Activated naive CD4-positive, alpha-beta T cell treated with anti-CD3 and anti-CD28 coated beads, Interleukin-2, amount 50 U/mL, for 16 hours (primary cell): ENCODE measurements at places on chromosomes 6 and 20.

GRCh38 chr6:33428966-33429749, 9.3 kb downstream of the SYNGAP1 start:
- DNase-seq: no peak

GRCh38 chr6:2497922-2498623, 252.6 kb downstream of the MYLK4 start:
- no peak for DNase-seq

DNA sequence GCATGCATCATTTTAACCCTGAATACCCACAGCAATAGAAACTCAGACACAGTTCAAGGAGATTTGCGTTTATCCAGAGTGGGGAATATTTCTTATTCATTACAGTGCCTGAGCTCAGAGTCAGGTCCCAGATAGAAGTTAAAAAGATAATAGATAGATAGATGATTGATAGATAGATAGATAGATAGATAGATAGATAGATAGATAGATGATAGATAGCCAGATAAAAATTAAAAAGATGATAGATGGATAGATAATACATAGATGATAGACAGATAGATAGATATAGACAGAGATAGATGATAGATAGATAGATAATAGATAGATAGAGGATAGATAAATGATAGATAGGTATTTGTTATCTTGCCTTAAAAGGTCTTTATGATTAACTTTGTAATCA, 184.7 kb downstream of the MYLK4 start:
- no peak for DNase-seq

DNA sequence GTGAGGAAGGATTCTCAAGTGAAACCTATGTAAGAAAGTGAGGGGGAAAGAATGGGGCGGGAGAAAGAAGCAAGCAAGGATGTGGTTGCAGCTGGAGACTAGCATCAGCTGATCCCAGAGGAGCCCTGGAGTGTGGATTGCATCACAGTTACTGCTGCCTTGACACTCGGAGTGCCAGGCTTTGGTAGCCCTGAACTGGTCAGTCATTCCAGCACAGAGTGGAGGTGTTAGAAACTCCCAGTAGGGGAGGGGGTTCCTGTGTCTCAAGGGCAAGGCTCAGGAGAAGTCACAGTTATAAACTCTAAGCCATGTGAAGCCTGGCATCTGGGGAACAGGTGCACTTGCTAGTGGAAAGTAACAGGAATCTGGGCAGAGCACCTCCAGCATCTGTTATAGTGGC, 23.5 kb downstream of the SNAP25 start:
- DNase-seq: no peak

DNA sequence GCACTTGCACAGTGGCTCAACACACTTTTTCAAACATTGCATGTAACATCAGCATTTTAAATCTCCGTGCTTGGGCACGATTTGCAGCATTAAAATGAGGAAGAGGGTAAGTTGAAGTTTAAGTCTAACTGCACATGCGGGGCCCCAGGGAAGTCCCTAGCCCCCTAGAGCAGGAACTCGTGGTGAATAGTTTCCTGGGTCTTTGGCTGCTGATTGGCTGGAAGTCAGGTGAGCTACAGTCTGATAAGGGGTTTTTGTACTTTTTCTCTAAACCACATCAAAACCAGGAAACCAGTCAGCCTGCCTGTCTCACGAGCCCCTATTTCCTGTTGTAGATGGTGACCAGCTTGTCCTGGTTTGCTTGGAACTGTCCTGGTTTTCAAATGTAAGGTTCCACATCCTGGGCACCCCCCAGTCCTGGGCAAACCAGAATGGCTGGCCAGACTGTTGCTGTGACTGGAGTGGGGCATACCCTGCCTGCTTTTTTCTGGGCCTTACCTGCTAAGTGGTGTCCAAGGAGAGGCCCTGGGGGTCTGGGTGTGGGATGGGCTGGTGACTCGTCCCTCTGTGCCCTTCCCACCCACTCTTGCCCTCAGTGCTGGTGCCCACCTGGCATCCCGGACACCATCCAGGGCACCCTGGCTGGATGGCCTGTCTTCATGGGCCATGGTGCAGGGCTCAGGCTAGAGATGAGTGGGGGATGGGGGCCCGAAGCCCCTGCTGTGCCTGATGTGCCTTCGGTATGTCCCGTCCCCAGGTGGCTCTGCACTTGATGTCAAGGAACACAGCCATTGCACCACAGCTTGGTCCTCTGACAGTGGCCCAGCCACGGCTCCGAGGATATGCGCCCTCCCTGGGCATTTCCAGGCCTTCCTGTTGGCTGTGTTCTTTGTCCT, 31.8 kb downstream of the SUN5 start:
- peak; percentile 80 for DNase-seq

GRCh38 chr6:36546308-36546919, 865 bp downstream of the STK38 start:
- DNase-seq: no peak
